HepG2 (cell line): ENCODE measurements at places on chromosomes 5 and 9.

- no peak for DNase-seq
These were observed 16.3 kb upstream of the PITX1 start for GRCh38 chr5:135050244-135050767.

GRCh38 chr9:110148891-110149290 is 59.1 kb downstream of the C9orf152 start:
- DNase-seq, result no peak

- no peak for DNase-seq
These were observed 290.6 kb downstream of the AOPEP start for GRCh38 chr9:95017062-95017461.

- no peak for DNase-seq
These were observed 126.0 kb downstream of the SLIT3 start for GRCh38 chr5:169174923-169175322.

GRCh38 chr9:87127978-87128614 is 180.8 kb upstream of the GAS1 start:
- no peak for DNase-seq

- no peak for DNase-seq
These were observed 174.7 kb downstream of the CACNA1B start for GRCh38 chr9:138052322-138052615.

DNA sequence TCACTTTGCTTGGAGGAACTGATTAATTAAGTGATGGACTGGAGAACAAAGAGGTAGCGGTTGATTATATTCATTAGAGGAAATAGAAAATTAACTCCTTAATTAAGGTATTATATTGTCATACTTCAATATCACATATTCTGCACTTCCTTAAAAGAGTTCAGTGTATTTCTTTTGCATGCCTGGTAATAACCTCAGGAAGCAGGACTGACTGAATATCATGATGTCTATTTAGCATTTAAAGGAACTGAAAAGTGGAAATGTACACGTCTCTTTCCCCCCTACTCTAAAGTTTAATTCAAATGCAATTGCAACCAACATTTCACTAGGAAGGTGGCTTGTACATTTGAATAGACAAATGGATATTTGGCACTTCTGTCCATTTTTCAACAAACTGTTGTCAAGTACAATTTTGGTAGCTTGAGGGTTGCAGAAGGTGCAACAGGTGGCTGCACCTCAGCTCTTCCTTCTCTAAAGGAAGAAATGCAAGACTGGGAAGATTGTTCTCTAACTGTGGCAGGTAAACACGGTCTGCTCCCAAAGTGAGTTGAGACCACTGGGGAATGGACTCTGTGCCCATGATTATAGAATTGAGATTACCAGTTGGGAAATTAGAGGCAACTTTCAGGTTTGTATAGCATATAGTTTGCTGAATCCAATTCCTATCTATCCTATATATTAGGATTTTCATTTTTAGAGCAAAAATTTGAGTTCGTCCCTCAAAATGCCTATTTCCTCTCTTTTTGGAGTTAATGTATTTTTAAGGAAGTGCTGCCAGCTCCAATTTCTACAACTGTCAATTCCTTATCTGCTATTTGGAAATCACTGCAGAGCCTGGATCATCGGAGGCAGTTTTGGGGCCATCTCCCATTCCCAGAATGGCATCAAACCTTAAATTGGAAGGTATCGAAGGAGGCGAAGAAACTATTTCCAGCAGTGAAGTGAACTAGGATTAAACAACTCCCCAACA is 98.9 kb upstream of the TAF11L2 start:
- no peak for DNase-seq

- no peak for DNase-seq
These were observed 61.8 kb downstream of the ERAP1 start for GRCh38 chr5:96745844-96746531.

- no peak for DNase-seq
These were observed 87.0 kb downstream of the GALNT10 start for GRCh38 chr5:154277499-154277898.

DNA sequence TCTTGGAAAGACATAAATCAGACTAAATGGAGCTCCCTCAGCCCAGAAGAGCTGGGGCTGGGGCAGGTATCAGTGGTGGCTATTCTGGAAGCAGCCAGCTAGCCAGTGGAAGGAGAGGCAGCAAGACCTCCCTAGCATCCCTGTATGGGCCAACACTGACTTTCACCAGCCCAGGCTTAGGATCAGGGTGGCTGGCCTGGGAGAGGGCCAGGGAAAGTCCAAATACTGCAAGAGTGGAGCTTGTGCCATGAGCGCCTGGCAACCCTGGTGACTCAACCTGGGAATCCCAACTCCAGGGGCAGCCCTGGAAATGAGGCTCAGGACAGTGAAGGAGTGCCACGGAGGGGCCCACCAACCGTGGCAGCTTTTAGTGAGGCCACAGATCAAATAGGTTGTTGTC is 7.6 kb upstream of the IRF1 start:
- DNase-seq, result no peak

DNA sequence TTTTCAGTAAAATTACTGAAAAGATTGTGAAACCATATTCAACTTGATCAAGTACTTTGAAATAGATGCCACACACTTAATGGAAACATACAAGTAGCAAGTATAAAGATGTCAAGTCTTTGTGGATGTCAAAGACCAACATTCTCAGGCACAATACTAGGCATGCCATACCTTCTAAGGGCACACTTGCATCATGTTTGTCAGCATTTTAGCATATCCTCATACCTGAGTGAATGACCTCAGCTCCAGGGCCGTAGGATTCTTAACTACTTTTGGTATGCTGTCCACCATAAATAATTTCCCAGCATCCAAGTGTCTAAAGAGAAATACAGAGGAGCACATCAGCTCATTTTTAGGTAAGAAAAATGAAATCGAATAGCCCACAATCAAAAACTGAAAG is 86.4 kb downstream of the FREM1 start:
- DNase-seq, result no peak

DNA sequence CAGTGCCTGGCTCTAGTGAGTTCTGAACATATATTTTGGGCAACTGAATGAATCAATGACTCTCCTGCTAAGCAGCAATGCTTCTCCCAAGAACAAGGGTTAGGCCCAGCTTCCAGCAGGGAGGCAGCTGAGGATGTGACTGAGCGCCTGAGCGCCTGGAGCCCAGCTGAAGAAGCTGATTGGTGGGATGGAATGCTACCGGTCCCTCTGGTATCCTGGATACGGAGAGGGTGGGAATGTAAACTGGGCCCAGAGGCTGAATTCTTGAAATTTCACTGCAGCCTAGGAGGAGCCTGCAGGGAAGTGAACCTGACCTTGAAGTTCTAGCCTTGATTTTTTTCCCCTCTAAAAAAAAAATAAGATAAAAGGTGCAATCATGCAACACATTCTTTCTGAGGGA is 43.2 kb downstream of the WWC1 start:
- no peak for DNase-seq

DNA sequence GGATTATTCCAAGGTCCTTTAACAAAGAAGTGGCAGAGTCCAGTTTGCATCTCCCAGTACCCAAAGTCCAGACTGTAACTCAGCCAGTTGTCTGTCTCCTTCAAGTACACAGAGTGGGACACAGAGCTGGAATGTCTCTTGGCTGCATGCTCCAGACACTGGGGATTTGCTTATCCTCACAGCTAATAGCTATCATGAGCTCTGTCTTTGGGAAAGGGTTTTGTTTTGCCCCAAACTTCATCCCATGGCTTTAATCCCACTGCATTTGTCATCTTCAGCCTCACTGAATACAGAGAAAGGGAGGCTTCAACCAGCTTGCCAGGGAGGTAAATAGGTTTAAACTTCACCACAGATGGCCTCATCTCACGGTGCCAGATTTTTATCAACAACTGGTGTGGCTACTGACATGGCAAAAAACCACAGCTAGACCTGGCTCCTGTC is 412.2 kb upstream of the SLC24A2 start:
- no peak for DNase-seq

GRCh38 chr5:129978270-129978669 is 74.0 kb downstream of the CHSY3 start:
- no peak for DNase-seq

- peak; percentile 74 for DNase-seq
These were observed 121.4 kb downstream of the DOCK8 start for GRCh38 chr9:336039-336438.
